BJ (cell line): ENCODE measurements at places on chromosomes 7 and 10.

- no peak for DNase-seq
Measured at GRCh38 chr10:11725912-11726311, 16.3 kb upstream of the ECHDC3 start.

- no peak for DNase-seq
Measured at GRCh38 chr7:157348548-157348947, 11.7 kb downstream of the DNAJB6 start.

- no peak for DNase-seq
Measured at GRCh38 chr10:114931072-114931679, 6.8 kb upstream of the TRUB1 start.

GRCh38 chr10:78212060-78212785, 178.6 kb downstream of the RPS24 start:
- DNase-seq, result no peak

GRCh38 chr7:7323352-7323751, 141.0 kb downstream of the C1GALT1 start:
- DNase-seq, result no peak

DNA sequence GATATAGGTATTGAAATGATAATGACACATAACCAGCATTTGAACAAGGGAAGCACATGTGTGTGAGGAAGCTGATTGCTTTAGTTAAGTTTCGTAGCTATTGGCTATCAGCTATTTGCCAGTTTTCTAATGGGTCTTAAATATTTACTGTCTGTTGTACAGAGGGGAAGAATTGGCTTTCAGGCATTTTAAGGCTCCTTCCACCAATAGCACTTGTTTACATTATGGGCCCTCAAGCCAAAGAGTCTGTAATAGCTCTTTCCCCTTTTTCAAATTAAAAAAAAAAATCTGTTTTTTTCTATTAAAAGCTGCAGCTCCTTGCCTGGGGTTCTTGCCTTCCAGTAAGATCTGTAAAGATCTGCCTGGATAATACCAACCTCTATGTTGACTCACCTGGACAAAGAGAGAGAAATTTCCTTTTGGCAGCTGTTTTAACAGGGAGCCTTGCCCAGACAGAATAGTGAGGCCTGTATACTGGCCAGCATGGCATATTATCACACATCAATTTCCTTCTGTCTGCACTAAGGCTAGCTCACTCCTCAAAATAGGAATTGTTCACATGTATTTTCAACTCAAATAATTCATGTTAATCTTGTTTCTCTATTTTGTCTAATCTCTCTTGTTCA, 104.7 kb upstream of the LRGUK start:
- no peak for DNase-seq

GRCh38 chr10:132527339-132528063, 10.1 kb upstream of the INPP5A start:
- no peak for DNase-seq

- DNase-seq, result no peak
Measured at GRCh38 chr7:21579341-21580072, 36.7 kb downstream of the DNAH11 start.

- no peak for DNase-seq
Measured at GRCh38 chr7:723541-723940, 3.0 kb upstream of the DNAAF5 start.
